Transverse colon (tissue), 4 donors: ENCODE measurements at places on chromosomes 3 and 15. TPM values are rescaled to one million over a fixed set of nuclear protein-coding genes. Genes with fewer than 3 reads are reported as not detected.
A peak's percentile ranks its signal among the peaks of the same experiment; 100 is the strongest.

DNA sequence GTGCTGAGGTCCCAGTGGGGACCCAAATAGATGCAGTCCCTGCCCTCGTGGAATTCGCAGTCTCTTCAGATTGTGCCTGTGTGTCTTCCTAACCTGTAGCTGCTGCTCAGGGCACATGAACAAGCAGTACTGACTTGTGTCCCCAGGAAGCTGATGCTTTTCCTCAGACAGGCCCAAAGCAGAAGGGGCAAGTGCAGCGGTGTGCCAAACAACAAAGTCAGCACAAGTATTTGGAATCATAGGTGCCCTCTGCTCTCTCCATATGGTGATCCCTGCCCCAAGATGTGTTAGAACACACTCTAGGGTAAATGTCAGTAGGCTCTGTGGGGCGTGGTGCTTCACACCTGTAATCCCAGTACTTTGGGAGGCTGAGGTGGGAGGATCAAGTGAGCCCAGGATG is 21.9 kb downstream of the BHLHE40 start:
- H3K36me3 ChIP-seq: no peaks in the 10 kb centered on the region
- DNase-seq: no peak
- H3K4me1 ChIP-seq: no peaks in the 10 kb centered on the region
- no peak overlapping the region for H3K27ac ChIP-seq
- H3K27me3 ChIP-seq: no peaks in the 10 kb centered on the region
- no peak overlapping the region for H3K4me3 ChIP-seq

GRCh38 chr3:134956395-134956794 is 161.3 kb downstream of the EPHB1 start:
- no peak overlapping the region for H3K4me3 ChIP-seq
- no peaks in the 10 kb centered on the region for H3K36me3 ChIP-seq
- DNase-seq: no peak
- no peaks in the 10 kb centered on the region for H3K4me1 ChIP-seq
- H3K27ac ChIP-seq: no peak overlapping the region

DNA sequence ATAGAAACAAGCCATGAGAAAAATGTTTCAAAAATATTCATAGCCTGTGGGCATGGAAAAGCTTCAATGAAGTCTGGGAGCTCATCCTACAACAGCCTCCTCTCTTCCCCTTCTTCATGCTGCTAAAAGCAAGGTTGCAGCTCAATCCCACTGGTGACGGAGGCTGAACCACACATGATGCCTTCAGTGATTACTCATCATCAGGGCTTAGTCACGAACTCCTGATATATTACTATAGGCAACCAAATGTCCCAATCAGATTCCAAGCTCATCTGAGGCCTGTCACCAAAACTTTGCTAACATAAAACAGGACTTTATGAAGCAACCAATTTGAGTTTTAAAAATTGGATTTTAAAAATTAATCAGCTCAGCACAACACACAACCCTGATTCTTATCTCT is 24.0 kb upstream of the SLC24A5 start:
- H3K27ac ChIP-seq: no peak overlapping the region
- no peaks in the 10 kb centered on the region for H3K4me1 ChIP-seq
- no peaks in the 10 kb centered on the region for H3K36me3 ChIP-seq
- H3K27me3 ChIP-seq: no peaks in the 10 kb centered on the region
- no peak overlapping the region for H3K4me3 ChIP-seq
- no peak for DNase-seq

DNA sequence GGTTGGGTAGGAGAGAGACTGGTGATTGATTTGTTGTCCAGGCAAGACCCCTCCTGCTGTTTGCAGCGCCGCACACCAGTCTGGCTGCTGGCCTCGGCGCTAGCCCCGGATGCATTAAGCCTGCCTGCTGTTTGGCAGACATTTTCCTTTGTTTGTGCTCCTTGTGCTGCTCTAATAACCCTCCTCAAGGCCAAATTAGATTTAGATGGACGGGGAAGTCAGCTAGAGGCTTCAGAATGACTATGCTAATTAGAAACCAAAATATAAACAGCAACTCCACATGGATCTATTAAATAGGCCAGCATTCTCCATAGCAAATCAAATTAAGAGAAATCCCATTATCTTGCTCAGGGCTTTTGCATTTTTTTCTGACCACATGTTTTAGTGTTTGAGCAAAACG is 445.2 kb downstream of the SQOR start:
- H3K27ac ChIP-seq: no peak overlapping the region
- no peaks in the 10 kb centered on the region for H3K27me3 ChIP-seq
- no peak overlapping the region for H3K4me3 ChIP-seq
- no peak for DNase-seq
- no peaks in the 10 kb centered on the region for H3K4me1 ChIP-seq

GRCh38 chr3:169686874-169687273 is 23.4 kb upstream of the MECOM start:
- H3K27me3 ChIP-seq: no peaks in the 10 kb centered on the region
- no peaks in the 10 kb centered on the region for H3K36me3 ChIP-seq
- no peak overlapping the region for H3K27ac ChIP-seq
- DNase-seq: no peak
- no peak overlapping the region for H3K4me3 ChIP-seq

DNA sequence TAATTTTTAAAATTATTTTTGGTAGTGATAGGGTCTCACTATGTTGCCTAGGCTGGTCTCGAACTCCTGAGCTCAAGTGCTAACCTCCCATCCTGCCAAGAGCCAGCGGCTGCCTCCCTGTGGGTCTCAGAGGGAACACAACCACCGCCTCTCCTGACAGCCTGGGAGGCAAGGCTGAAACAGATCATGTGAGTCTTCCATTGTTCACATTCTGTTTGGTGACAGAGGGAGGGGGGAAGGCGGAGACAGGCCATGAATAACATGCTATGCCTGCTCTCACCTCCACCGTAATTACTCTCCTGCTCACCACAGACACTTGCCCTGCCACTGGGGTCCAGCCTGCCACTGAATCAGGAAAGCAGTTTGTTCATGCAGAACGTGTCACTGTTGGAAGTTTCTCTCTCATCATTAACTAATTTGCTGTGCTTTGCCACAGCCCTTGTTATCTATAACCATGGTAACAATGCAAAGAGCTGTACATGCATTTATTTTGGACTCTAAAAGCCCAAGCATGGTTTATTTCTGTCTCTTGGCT is 78.4 kb upstream of the RASGRF1 start:
- H3K36me3 ChIP-seq: no peaks in the 10 kb centered on the region
- no peak for DNase-seq
- peaks cover 33% of the 10 kb centered on the region for H3K27me3 ChIP-seq
- no peak overlapping the region for H3K4me3 ChIP-seq
- no peak overlapping the region for H3K27ac ChIP-seq
- H3K4me1 ChIP-seq: no peaks in the 10 kb centered on the region

DNA sequence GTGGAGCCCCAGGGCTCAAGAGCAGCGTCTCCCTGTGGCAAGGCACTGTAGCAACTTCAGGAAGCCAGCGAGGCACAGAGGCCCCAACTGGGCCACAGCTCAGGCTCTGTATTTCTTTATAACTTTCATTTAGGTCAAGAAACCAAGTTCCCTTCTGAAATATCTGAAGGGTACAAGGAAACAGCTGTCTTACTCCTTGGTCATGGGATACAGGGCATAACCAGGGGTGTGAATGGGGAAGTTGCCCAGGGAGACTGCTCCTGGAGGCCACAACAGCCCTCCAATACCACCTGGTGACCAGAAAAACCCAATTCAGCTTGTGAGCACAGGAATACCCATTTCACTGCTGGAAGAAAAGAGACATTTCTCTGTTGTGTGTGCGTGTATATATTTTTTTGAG is 13.3 kb upstream of the SPTBN5 start:
- H3K27me3 ChIP-seq: no peaks in the 10 kb centered on the region
- H3K36me3 ChIP-seq: peaks cover 24% of the 10 kb centered on the region
- H3K4me3 ChIP-seq: no peak overlapping the region

- DNase-seq: no peak
- no peak overlapping the region for H3K4me3 ChIP-seq
- no peaks in the 10 kb centered on the region for H3K36me3 ChIP-seq
- H3K27me3 ChIP-seq: no peaks in the 10 kb centered on the region
These were observed 338.5 kb downstream of the RORA start for GRCh38 chr15:60890375-60891230.

DNA sequence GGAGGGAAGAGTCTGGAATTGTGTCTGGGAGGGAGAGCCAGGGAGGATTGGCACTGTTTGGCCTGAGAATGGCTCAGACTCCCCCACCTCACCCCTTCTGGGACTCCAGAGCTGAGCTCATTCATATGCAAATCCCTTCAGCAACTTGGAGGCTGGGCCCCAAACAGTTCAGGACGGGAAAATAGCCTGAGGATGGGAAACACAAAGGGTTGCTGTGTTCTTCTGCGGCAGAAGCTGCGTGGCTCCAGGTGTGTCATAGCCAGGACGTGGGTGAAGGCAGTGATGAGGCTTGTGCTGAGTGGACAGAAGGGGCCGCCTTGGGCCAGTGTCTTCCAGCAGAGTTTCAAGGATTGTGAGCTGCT is 16.6 kb downstream of the MASP1 start:
- H3K27me3 ChIP-seq: no peaks in the 10 kb centered on the region
- H3K27ac ChIP-seq: no peak overlapping the region
- no peak overlapping the region for H3K4me3 ChIP-seq
- DNase-seq: no peak

GRCh38 chr15:38073178-38073946 is 138.9 kb downstream of the TMCO5A start:
- H3K27me3 ChIP-seq: no peaks in the 10 kb centered on the region
- DNase-seq: no peak
- peaks cover 3% of the 10 kb centered on the region for H3K4me1 ChIP-seq
- H3K27ac ChIP-seq: peak overlapping the region; percentile 89

DNA sequence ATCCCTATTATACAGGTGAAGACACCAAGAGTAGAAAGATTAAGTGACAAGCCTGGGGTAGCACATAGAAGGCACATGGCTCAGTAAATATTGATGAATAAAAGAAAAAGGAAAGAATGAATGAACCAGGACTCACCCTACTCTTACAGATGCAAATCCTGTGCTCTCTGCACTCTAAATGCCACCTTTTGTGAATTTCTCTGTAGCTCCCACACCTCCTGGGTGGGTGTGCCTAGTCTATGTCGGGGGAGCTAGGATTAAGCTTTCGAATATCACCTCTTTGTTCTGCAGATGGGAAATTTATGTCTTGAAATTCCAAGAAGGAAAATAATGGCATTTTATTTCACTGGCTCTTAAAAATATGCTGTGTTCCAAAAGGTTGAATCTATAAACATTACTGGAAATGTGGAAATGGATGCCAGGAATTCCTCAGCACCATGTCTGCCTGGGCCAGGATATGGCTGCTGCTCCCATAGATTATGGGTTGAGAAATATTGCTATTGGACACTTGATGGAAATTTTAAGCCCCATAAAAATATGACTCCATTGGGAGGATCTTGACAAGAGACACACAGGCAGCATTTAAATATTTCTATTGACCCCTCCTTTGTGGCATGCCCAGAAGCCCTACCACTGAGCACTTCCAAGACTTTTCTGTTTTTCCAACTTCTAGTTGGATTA is 43.3 kb downstream of the CCNB2 start:
- H3K27ac ChIP-seq: no peak overlapping the region
- no peaks in the 10 kb centered on the region for H3K4me1 ChIP-seq
- no peaks in the 10 kb centered on the region for H3K36me3 ChIP-seq
- DNase-seq: no peak
- no peaks in the 10 kb centered on the region for H3K27me3 ChIP-seq

GRCh38 chr3:46565607-46566039 is 479 bp downstream of the LRRC2 start:
- DNase-seq: no peak
- H3K27me3 ChIP-seq: no peaks in the 10 kb centered on the region
- H3K4me3 ChIP-seq: peak overlapping the region; percentile 61
- H3K27ac ChIP-seq: peak overlapping the region; percentile 55
- H3K36me3 ChIP-seq: no peaks in the 10 kb centered on the region
- no peaks in the 10 kb centered on the region for H3K4me1 ChIP-seq

GRCh38 chr15:80179935-80180334 is 27.1 kb downstream of the FAH start:
- DNase-seq: no peak
- no peaks in the 10 kb centered on the region for H3K4me1 ChIP-seq
- no peak overlapping the region for H3K27ac ChIP-seq
- H3K4me3 ChIP-seq: no peak overlapping the region
- H3K36me3 ChIP-seq: no peaks in the 10 kb centered on the region

- no peaks in the 10 kb centered on the region for H3K27me3 ChIP-seq
- no peaks in the 10 kb centered on the region for H3K4me1 ChIP-seq
- H3K4me3 ChIP-seq: no peak overlapping the region
- no peak overlapping the region for H3K27ac ChIP-seq
- peaks cover 9% of the 10 kb centered on the region for H3K36me3 ChIP-seq
- no peak for DNase-seq
These were observed 51.2 kb downstream of the MCTP2 start for GRCh38 chr15:94282269-94283250.

DNA sequence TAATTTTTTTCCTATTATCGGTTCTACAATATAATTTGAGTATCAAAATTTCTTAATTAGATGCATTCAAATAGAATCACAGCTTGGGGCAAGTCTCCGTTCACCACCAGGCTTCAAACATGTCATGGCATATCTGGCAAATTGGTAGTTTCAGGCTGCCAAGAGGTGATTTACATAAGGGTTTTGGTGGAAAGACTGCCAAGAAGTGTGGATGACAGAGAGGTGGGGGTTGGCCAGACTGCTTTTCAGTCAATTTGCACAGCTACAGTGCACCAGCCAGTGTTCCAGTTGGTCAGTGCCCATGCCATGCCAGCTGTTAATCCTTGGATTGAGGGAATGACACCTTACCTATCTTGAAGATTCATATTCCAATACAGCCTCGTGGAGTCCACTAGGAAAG is 8.4 kb upstream of the GSK3B start:
- no peaks in the 10 kb centered on the region for H3K27me3 ChIP-seq
- no peaks in the 10 kb centered on the region for H3K4me1 ChIP-seq
- H3K27ac ChIP-seq: no peak overlapping the region
- no peak for DNase-seq
- no peaks in the 10 kb centered on the region for H3K36me3 ChIP-seq

DNA sequence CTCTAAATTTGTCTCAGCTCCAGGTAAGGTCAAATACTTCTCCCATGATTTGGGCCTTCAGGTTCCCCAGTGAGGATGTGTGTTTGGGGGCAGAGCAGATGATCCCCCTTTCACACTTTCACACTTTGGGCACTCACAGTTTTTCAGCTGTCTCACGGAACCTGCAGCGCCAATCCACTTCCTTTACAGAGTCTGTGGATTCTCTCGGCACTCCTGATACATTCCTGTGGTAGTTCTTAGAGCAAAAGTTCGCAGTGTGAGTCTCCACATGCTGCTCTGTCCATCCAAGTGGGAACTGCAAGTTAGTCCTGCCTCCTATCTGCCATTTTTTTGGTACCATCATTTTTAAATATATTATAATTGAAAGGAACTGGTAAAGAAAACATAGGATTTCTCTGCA is 20.2 kb upstream of the CPOX start:
- H3K4me1 ChIP-seq: no peaks in the 10 kb centered on the region
- H3K27ac ChIP-seq: no peak overlapping the region
- no peak overlapping the region for H3K4me3 ChIP-seq
- H3K27me3 ChIP-seq: no peaks in the 10 kb centered on the region
- no peak for DNase-seq
- no peaks in the 10 kb centered on the region for H3K36me3 ChIP-seq

ADGRG7 gene
- total RNA-seq: 10.8 TPM

CDCP1 gene
- total RNA-seq: 52.0 TPM

PRR23A gene
- total RNA-seq: not detected

CYP8B1 gene
- total RNA-seq: not detected

CFAP91 gene
- not detected for total RNA-seq

CRYGS gene
- 2.2 TPM for total RNA-seq

IQCH gene
- total RNA-seq: 0.40 TPM

SLC22A13 gene
- total RNA-seq: 0.68 TPM

GOLGA8M gene
- 0.41 TPM for total RNA-seq

CP gene
- 19.5 TPM for total RNA-seq

SCN5A gene
- 0.27 TPM for total RNA-seq

KCTD6 gene
- total RNA-seq: 15.0 TPM

EBLN2 gene
- 19.4 TPM for total RNA-seq
